ENCODE measurements at places on chromosomes 4 and X.

DNA sequence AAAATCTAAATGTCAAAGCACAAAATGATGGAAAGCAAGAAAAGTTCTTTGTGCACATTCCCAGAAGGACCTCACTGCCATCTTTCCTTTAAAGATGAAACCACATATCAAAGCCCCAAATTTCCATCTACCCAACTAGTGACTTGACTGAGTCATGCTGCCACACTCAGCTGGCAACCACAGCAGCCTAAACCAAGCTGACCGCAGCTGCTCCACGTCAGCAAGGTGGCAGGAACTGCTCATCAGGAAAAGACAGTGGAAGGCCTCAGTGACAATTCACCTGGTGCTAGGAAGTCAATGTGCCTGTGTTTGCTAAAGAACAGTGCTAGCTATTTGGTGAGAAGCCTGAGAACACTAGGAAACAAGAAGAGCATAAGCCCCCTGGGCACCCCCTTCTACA is 26.1 kb downstream of the ACOX3 start:
- no peak for DNase-seq

DNA sequence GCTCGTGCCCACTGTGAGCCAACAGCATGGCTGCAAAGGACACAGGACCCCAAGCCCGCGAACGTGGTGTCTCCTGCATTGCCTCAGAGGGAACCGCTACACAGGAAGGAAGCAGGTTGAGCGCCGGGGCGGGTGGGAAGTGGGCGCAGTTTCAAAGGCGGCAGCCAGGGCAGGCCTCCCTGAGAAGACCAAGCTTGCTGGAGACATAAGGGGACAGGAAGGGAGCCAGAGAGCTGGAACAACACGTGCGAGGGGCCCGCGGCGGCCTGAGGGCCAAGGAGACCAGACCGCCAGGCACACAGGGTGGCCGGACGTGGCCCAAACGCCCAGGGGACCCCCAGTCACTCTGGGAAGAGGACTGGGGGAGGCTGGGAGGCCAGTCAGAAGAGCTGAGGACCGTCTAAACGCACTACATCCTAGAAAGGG is 32.0 kb downstream of the CTBP1 start:
- no peak for DNase-seq

DNA sequence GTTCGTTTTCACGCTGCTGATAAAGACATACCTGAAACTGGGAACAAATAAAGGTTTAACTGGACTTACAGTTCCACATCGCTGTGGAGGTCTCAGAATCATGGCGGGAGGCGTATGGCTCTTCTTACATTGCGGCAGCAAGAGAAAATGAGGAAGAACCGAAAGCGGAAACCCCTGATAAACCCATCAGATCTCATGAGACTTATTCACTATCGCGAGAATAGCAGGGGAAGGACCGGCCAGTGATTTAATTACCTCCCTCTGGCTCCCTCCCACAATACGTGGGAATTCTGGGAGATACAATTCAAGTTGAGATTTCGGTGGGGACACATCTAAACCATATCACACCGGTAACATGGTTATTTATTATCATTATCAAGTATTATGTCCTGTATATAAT is 2204.5 kb downstream of the ARAP2 start:
- DNase-seq = no peak

DNA sequence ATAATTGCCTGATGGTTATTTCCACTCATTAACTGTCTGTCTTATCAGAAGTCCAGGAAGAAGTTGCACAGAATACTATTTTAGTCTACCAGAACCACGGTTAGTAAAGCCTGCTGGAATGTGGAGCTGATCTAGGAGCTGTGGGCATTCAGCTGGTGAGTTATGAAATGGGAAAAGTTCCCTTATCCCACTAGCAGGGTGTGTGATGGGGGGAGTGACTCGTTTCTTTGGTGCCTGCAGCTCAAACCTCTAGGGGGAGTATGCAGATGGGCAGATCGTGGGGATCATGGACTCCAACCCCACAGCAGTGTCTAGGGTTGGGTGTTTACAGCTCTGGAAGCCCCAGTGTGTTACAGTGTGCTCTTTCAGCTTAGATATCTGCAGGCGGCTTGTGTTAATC is 305.7 kb upstream of the BOD1L1 start:
- no peak for DNase-seq

DNA sequence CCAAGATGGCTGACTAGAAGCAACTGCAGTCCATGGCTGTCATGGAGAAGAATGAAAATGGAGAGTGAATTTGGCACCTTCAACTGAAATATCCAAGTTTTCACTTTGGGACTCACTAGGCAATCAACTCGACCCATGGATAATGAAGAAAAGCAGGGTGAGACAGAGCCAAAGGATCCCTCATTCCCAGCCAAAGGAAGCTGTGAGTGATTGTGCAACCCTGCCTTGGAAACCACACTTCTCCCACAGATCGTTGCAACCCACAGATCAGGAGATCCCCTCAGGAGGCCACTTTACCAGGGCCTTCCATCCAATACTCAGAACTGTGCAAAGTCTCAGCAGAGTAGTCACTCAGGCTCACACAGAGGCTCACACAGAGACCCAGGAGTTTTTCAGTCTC is 4.5 kb downstream of the CFAP299 start:
- DNase-seq = no peak

DNA sequence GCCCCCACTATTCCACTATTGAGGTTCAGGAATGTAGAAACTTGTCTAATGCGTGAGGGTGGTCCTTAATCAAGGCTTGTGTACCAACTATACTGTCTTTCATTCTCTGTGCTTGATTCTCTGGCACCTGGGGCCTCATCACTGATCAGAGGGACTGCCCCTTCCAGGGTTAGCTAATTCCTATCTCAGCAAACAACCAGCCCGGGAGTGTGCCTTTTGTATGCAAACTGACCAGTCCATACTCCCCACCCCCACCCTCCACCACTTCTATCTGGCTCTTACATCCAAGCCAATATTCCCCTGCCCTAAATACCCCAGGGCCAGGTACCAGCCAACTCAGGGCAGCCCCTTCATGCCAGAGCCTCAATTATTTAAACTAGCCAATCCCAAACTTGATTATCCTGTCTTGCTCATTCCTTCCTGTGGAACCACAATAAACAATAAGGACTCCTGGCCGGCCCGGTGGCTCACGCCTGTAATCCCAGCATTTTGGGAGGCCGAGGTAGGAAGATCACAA is 59.3 kb downstream of the FTHL17 start:
- no peak for DNase-seq

- no peak for DNase-seq
Observed at GRCh38 chrX:133323431-133323830, 91.9 kb downstream of the GPC4 start.

DNA sequence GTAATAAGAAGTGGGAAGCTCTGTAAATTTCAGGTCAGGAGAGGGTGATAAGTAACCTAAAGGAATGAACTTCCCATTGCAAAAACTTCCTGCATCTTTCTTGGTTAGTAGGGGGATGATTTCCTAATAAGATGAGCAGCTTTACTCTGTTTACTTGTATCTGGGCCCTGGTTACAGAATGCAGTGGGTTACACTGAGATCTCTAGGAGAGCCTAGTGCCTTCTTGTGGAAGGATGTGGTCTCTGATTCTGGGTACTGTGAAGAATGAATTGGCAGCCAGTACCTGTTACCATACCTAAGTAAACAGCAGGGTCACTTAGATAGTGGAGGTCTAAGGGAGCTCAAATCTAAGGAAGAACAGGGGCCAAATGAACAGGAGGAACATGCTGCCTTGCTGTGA is 320.6 kb downstream of the ARHGAP10 start:
- DNase-seq = no peak

- DNase-seq = no peak
Observed at GRCh38 chr4:59400334-59400733, 1799.8 kb upstream of the ADGRL3 start.

Measured in COR-L47 (cell line).